ENCODE measurements at places on chromosomes 5 and 9. TPM values are rescaled to one million over a fixed set of nuclear protein-coding genes. Genes with fewer than 3 reads are reported as not detected.

The GRM6 gene
- total RNA-seq, result not detected

The GPSM1 gene
- 13.6 TPM for total RNA-seq

The EQTN gene
- not detected for total RNA-seq

The SLC24A2 gene
- not detected for total RNA-seq

The TUT7 gene
- total RNA-seq, result 18.0 TPM

The FST gene
- total RNA-seq, result 1.4 TPM

The FAM151B gene
- 1.3 TPM for total RNA-seq

The QRFP gene
- total RNA-seq, result not detected

The DMGDH gene
- not detected for total RNA-seq

The IL5 gene
- total RNA-seq, result 0.47 TPM

The CYLC2 gene
- not detected for total RNA-seq

The CYSRT1 gene
- 4.7 TPM for total RNA-seq

The ZNF354C gene
- total RNA-seq, result 0.61 TPM

The TAF11L10 gene
- not detected for total RNA-seq

The SEMA6A gene
- 0.15 TPM for total RNA-seq

The RAB3C gene
- not detected for total RNA-seq

The PCDHA3 gene
- 0.90 TPM for total RNA-seq

The SLC45A2 gene
- not detected for total RNA-seq

The SEC61B gene
- 298 TPM for total RNA-seq

The SPATA6L gene
- 1.9 TPM for total RNA-seq

The MED22 gene
- 29.6 TPM for total RNA-seq

The SH2D3C gene
- total RNA-seq, result 0.06 TPM

The CDX1 gene
- total RNA-seq, result not detected

The EGFLAM gene
- 0.47 TPM for total RNA-seq

The B4GALT1 gene
- total RNA-seq, result 265 TPM

The ADAMTS19 gene
- not detected for total RNA-seq

The SSNA1 gene
- 134 TPM for total RNA-seq

The DNAJC18 gene
- total RNA-seq, result 5.3 TPM

The DMRT3 gene
- not detected for total RNA-seq

The ANKRD18B gene
- total RNA-seq, result 4.0 TPM

The DOLK gene
- total RNA-seq, result 47.1 TPM

The PCDHA11 gene
- total RNA-seq, result 0.07 TPM

The CDK7 gene
- total RNA-seq, result 56.1 TPM

The KIF12 gene
- total RNA-seq, result 2.3 TPM

The CTXN3 gene
- total RNA-seq, result not detected

The MZB1 gene
- 0.20 TPM for total RNA-seq

The OTULIN gene
- 18.5 TPM for total RNA-seq

The CCL28 gene
- 0.09 TPM for total RNA-seq

The MAN2A1 gene
- 11.8 TPM for total RNA-seq

The IFNA21 gene
- total RNA-seq, result not detected

Measured in A549 treated with dexamethasone at 1 μM for 4 hours (cell line).